ENCODE measurements at places on chromosomes 1 and 21.
A peak's percentile ranks its signal among the peaks of the same experiment; 100 is the strongest.

- ATAC-seq = no peak
Measured at GRCh38 chr1:77768006-77768405, 8.4 kb upstream of the USP33 start.

DNA sequence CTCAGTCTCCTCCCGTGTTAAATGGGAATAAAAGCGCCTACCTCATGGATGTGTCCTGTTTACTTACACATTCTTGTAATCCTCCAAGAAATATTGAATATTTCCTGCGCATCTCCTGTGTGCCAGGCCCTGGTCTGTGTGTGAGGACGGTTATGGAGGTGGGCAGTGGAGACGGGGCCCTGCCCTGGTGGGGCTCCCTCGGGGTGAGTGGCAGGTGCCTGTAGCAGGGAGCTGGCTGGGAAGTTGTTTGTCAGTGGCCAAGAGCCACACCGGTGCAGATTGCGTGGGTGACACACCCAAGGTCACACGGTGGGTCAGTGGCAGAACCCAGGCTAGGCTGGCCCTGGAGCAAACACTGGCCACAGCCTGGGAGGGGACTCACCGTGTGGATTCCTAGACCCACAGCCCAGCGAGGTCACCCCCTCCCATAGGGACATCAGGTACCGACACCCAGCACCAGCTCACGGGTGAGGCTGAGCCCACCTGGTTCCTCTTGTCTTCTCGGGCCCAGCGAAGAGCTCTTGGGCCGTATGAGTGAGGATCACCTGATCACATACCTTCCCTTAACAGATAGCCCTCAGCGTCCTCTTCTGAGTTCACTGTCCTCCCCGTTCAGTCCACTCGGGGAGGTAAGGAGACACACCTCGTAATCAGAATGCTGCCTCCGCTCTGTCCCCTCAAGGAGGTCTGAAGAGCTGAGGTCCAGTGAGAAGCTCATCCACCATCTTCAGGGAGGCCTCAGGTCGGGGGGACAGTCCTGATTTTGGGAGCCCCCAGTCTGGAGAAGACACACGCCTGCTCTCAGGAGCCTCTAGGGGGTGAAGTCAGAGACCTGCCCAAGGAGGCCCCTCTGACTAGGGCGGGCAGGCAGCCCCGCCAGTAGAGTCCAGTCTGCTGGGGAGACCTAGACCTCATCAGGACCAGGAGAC lies 349.6 kb downstream of the MATN1 start:
- ATAC-seq = peak; percentile 22

GRCh38 chr1:160963521-160963920 lies 8.9 kb upstream of the ITLN2 start:
- ATAC-seq = no peak

DNA sequence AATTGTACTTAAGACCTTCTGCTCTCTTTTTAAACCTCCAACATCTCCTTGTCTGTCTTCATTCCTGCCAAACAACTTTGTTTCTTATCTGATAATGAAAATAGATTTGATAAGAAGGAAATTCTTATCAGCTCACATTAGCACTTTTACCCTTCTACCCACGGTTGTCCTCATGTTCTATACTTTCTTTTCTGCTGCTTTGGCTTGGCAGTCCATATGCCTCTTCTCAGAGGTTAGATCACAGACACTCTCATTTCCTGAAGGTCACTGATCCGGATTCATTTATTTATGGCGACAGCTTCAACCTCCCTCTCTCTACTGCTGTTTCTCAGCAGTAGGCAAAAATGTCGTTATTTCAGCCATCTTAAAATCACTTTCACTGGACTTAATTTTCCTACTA lies 2015.8 kb downstream of the NCAM2 start:
- ATAC-seq = no peak

DNA sequence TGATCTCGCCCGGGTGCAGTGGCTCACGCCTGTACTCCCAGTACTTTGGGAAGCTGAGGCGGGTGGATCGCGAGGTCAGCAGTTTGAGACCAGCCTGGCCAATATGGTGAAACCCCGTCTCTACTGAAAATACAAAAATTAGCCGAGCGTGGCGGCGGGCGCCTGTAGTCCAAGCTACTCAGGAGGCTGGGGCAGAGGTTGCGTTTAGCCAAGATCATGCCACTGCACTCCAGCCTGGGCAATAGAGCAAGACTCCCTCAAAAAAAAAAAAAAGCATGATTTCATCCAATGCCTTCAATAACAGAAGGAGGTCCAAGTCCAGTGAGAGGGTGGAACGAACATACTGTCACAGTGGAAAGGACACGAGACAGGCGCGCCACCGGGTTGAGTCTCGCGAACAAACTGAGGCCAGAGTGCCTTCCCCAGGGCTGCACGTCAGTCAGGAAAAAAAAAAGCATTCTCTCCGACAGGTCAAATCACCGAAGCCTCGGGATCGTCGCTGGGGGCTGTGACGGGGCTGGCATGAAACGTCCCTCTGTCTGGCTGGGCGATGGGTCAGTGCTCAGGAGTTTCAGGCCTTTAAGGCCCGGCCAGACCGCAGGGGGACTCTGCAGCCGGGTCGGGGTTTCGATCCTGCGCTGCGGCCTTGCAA lies 8.4 kb upstream of the CROCC start:
- ATAC-seq = no peak

- peak; percentile 68 for ATAC-seq
Measured at GRCh38 chr1:35568975-35569395, 4.1 kb upstream of the TFAP2E start.

DNA sequence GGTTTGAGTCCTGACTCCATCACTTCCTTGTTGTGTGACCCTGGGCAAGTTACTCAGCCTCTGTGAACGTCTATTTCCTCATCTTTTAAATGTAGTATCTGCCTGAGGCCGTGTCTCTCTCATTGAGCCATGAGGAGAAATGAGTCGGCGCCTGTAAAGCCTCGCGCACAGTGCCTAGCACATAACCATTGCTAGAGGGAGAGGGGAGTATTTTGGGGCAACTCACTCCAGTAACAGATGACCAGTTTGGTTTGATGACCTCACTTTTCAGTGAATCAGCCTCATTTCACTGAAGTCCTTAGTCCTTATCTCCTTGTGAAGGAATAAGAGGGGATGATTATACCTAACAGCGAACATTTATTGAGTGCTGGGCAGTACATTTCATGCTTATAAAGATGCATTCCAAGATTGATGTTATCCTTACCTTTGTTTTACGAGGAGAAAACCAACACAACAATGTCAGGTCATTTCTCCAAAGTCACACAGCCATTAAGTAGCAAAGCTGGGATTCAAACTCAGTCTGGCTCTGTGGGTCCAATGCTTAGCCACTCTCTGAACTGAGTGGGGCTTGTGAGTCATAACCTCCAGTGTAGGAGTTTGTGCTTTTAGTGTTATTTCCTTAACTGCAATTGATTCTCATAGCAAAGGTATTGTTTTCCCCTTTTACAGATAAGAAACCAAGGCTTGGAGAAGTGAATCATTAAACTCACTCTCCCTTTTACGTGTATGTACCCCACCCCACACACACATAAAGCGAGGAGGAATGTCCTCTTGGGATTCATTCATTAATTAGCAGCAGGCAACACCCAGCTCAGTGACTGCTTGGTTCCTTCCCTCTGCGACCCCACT lies 25.9 kb downstream of the KCNC4 start:
- ATAC-seq = peak; percentile 75

- ATAC-seq = no peak
Measured at GRCh38 chr21:28111151-28111619, 881.5 kb downstream of the LTN1 start.

DNA sequence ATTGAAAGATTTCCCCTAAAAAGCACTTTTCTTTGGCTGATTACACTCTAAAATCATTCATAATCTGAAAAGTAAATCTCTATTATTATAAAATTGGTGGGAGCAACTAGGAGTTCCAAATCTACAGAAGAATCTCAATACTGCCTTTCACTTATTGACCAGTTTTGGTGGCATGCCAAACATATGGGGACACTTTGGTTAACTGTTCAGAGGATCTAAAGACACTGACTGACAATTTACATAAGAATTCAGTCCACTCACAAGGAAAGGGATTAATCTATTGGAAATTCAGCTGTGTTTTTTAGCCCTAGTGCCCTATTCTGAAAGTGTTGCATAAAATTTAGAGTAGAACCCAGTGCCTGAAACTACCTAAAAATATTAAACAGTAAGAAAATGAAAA lies 113.6 kb downstream of the LRRC40 start:
- no peak for ATAC-seq

DNA sequence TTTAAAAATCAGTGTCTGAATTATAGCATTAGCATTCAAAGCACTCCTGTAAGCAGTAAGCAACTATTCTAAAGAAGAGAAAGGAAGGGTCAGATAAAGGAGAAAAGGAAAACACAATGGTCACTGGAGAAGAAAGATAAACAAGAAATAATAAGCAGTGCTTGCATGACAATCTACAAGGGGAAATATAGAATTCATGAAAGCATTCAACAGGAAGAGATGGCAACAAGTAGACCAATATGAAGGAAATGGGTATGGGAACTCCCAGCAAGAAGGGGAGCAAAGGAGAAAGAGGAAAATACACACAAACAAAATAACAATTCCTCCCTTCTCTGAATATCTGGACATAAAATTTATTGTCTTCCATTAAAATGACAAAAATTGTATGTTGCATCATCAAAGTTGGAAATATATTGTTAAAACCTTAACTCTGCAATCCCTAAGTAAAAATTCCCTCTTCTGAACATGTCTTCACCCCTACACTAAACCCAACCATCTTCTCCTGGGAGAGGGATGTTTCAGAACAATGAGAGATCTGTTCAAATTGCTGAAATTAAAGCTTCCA lies 206.3 kb upstream of the SAMSN1 start:
- ATAC-seq = no peak

- ATAC-seq = no peak
Measured at GRCh38 chr1:189868021-189868420, 609.6 kb downstream of the BRINP3 start.

DNA sequence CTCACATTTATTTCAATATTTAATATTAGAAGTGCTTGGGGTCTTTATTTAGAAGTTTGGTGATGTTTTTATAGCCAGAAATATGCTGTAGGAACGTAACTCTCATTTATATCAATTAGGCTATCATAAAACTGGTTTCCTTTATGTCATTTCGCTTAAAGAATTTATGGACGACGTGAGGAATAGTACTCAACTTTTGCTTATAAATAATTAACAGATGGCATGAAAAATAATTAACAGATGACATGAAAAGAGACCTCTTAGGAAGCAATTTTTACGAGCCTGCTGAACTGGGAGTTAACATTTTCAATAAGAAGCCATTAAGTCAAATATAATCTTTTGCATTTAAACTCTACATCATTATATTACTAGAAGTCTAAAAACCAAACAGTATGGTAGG lies 123.5 kb downstream of the OLFML2B start:
- ATAC-seq = no peak

- ATAC-seq = no peak
Measured at GRCh38 chr1:201279313-201279712, 4.0 kb upstream of the PKP1 start.

DNA sequence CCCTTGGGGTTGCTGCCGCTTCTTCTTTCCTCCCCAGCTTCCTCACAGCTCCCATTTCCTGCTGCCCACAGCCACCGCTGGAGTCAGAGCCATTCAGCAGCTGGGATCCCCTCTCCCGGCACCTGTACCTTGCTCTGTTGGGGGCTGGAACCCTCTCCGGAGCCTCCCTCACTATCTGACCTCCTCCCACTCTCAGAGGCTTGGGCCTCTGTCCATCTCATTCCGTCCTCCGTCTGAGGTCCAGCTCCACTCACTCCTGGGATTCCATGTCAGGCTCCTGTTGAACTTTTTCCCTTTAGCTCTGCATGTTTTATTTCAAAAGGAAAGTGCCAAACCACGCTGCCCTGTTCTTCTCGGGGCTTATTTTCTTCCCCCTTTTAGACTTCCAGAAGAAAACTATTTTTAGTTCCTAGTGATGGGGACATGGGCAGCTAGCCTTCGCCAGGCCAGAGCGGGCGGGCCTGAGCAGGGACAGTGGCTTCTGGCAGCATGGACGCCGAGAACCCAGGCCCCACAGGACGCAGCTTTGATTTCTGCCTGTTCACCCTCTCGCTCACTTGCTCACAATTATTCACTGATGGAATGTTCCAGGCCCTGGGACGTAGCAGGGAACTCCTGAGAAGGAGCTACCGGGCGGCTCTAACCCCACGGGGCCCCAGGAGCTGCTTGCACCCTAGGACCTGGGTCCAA lies 79.2 kb downstream of the ARHGEF10L start:
- no peak for ATAC-seq

Measured in stimulated activated memory B cell treated with anti-CD40 and anti-IgM and Interleukin-4, amounts not matched to agents 10 μg/mL and 1 μg/mL and 100 μg/mL, for 72 hours (primary cell).